ENCODE measurements at places on chromosomes 5 and 9. TPM values are rescaled to one million over a fixed set of nuclear protein-coding genes. Genes with fewer than 3 reads are reported as not detected.

CARTPT gene
- not detected for polyA plus RNA-seq

NTRK2 gene
- polyA plus RNA-seq: not detected

DNA sequence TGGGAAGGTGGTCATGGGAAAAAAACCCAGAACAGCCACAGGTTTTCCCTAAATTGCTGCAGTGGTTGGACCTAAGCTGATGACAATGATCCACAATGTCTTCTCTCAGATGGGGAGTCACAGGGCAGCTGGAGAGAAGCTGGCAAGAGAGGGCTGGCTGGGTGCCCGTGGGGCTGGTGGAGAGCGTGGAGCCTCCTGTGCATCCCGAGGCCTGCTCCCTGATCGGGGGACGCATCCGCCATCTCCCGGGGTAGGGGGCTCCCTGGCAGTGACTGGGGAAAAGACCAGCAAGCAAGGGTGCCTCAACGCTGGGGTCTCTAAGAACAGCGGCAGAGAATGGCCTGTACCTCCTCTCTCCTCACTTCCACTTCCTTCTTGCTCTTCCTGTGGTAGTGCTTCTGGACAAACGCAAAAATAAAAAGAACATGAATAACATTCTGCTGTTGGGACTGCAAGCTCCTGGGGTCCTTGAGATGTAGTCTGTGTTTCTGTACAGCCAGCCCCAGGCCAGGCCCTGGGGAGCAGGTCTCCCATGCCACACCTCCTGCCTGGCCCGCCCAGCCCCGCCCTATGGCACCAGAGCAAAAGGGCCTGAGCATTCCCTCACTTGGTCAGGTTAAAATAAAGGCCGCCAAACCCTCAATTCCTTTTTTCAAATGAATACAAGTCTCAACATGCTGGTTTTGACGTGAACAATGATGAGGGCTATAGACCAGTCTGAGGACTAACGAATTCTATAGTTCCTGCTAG lies 7.0 kb upstream of the MRNIP start:
- no peak for DNase-seq

RABEPK gene
- polyA plus RNA-seq: 10.3 TPM

GARIN3 gene
- polyA plus RNA-seq: not detected

GRCh38 chr5:2735996-2736395 lies 15.5 kb downstream of the IRX2 start:
- no peak for DNase-seq

DNA sequence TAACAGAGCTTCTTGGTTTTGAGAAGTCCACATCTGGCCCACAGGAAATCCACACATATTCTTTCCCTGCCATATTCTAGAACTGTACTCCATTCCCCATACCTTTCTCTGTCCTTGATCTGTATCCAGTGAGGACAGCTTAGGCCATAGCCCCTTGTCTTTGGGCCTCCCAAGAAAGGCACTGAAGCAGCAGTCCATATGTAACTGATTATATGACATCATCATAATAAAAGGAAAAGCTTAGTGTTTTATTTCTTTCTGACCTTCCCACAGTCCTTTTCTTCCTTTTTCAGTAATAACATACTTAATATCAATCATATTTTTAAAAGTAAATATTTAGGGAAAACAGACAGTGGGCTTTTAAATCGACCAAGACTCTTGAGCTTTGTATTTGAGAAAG lies 222.0 kb downstream of the EDIL3 start:
- DNase-seq: no peak

- DNase-seq: no peak
Measured at GRCh38 chr5:180135967-180136629, 64.5 kb upstream of the RNF130 start.

CARD19 gene
- polyA plus RNA-seq: 24.2 TPM

GRCh38 chr5:75138689-75139088 lies 86.3 kb upstream of the GCNT4 start:
- no peak for DNase-seq

DNA sequence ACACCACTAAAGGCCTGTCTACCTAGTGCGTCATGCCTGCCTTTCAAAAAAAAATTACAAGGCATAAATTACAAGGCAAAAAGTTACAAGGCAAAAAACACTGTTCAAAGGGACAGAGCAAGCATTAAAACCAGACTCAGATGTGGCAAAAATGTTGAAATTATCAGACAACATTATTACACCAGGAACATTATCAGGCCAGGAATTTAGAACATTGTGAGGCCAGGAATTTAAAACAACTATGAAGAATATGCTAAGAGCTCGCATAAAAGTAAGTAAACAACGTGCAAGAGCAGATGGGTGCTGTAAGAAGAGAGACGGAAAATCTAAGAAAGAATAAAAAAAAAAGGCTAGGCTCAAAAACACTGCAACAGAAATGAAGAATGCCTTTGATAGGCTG lies 18.2 kb upstream of the MLANA start:
- no peak for DNase-seq

GRCh38 chr9:89281106-89281505 lies 29.9 kb upstream of the CKS2 start:
- no peak for DNase-seq

- no peak for DNase-seq
Measured at GRCh38 chr9:3850098-3850497, 324.3 kb upstream of the RFX3 start.

DOCK2 gene
- 92.5 TPM for polyA plus RNA-seq

GRCh38 chr9:3824581-3824980 lies 298.8 kb upstream of the RFX3 start:
- no peak for DNase-seq

- no peak for DNase-seq
Measured at GRCh38 chr9:105205787-105206495, 38.5 kb upstream of the SLC44A1 start.

ARAP3 gene
- polyA plus RNA-seq: not detected

ZNF300 gene
- 0.89 TPM for polyA plus RNA-seq

DNA sequence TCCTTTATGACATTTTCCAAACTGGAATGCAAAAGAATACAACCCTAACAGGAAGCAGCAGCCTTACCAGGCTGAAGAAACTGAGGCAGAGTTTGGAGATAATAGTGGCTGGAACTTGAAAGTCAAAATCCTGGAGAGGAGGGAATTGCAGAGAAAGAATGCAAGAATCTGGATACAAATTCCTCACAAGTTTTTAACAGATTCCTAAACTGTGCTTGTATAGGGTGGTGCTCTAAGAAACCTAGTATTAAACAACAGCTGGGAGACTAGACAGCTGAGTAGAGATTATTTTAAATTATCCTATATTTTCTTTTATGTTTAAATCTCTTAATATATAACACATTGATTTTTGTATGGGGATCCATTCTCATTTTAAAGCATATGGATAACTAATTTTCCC lies 30.7 kb downstream of the INVS start:
- DNase-seq: no peak

TXNDC8 gene
- polyA plus RNA-seq: not detected

GRCh38 chr5:142262683-142263082 lies 62.1 kb downstream of the SPRY4 start:
- DNase-seq: no peak

DNA sequence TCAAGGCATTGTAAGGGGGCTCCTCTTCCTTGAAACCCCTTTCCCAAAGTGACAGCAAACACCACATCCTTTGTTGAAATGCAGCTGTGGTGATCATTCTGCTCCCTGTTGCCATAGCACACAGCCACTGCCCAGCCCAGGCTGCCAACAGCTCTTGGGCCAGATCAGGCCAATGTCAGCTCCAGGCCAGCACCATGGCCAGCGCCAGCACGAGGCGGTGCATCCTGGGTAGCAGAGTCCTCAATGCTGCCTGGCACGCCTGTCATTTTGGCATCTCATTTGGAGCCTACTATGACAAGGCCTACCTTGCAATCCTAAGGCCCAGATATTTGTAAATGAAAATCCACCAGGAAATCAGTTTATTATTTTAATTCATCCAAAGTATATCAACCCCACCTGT lies 390.6 kb downstream of the DNAH5 start:
- DNase-seq: no peak

GRCh38 chr5:31962351-31962751 lies 211.8 kb downstream of the GOLPH3 start:
- no peak for DNase-seq

DNA sequence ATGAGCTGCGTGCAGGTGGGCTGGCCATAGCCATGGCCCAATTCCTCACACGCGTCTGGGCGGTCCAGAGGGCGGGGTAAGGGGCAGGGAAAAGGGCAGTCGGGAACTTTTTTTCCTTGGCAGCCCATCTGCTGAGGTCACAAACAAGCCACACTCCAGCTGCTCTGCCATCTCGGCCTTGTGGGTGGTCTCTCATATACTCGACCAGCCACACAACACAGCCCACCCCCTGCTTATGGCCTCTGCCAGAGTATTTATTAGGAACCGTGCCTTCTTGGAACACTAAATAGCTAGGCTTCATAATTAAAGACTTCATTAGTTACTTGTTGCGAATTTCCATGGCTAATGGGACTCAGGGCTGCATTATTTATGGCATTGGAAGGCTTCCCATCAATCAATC lies 98.5 kb upstream of the LHFPL2 start:
- no peak for DNase-seq

GRCh38 chr9:104872656-104873488 lies 55.1 kb downstream of the ABCA1 start:
- DNase-seq: no peak

All from naive B cell (primary cell).